Stimulated activated CD8-positive, alpha-beta memory T cell treated with anti-CD3 and anti-CD28 coated beads, Interleukin-2, amount 100 ng/mL, for 1 hour (primary cell): ENCODE measurements at places on chromosomes 4 and X.
A peak's percentile ranks its signal among the peaks of the same experiment; 100 is the strongest.

DNA sequence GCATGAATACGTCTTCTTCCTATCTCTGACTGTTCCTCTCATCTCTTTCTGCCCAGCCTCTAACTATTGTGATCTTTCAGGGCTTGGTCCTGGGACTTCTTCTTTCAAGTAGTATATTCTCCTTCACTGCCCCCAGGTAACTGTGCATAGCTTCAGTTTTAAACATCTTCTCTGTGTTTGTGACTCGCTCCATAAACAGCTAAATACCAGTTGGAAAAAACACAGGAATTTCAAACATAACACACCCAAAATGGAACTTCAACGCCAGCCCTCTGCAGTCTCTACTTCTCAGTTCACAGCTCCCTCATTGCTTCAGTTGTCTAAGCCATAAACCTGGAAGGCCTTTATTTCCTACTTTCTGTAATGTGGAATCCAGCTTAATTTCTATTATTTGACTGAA, 16.6 kb downstream of the TRIML2 start:
- no peak for DNase-seq

DNA sequence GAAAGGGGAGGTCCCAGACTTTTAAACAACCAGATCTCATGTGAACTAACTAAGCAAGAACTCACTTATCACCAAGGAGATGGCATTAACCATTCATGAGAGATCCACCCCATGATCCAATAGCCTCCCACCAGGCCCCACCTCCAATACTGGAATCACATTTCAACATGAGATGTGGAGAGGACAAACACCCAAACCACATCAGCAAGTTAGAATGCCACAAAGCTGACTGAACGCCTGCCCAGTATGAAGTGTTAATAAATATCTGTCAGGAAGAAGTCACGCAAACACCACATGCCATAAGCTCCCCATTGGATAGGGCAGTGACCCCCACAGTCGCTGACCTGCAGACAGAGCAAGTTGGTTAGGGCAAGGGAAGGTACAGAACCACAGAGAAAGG, 14.3 kb downstream of the SLC10A6 start:
- no peak for DNase-seq

- no peak for DNase-seq
Measured at GRCh38 chr4:13988353-13989305, 361.1 kb upstream of the BOD1L1 start.

DNA sequence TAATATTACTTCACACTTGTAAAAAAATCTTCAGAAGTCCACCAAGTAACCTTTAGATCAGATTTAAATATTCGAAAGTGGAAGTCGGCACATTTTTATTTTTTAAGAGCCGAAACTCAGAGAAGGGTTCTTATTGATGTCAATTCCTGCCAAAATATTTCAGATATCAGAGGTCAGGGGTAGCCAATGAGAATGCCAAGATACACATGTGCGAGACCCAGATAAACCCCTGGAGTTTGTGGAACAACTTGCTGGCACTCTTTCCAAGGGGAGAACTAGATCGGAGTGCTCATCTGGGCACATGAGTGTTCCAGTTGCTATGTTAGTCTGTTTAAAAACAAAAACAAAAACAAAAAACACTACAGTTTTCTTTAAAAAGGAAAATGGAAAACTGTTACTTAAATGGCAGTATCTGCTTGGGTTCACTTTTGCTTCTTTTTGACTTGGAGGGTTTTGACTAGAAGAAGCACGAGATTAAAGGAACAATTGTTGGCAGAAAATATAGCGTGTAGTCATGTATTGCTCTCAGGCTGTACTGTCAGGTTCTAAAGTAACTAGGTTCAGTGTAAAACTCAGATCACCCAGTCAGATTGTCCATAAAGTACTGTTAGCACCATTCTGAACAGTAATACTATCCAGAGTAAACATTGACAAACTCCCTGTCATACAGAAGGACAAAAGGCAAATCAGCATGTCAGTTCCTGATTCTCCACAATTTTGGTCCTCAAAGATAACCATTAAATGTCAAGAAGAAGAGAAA, 188.0 kb upstream of the PACRGL start:
- no peak for DNase-seq

DNA sequence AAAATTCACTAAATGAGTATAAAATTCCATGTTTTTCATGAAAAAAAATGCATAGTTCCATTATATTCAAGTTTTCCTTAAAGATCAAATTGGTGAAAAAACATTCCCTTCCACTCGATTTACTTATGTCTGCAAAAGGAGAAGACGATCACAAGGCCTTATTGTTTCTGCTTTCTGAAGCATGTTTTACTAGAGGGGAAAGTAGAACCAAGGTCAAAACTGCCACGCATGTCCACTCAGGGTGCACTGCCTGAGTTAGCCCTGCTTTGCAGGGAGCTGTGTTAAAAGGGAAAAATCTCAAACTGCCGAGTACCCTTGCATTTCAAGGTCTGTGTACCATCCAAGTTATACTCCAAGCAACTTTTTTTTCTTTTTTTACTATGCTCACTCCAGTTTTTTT, 57.2 kb downstream of the TRAPPC11 start:
- DNase-seq, result no peak

DNA sequence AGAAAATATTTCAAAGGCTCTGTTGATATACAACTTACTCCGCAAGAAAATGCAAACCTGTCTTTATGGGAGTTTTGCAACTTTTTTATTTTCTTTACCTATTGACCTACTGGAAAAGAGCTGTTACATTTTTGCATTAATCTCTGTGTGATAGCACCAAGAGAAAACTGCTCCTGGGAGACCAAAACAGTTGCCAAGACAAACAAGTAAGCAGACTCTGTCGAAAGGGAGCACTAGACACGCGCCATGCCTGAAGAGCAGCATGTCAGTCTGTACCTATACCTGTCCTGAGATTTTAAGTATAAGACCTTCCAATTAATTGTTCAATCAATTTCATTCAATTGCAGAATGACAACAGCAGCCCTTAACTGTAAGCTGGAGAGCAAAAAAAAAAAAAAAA, 56.0 kb upstream of the TECRL start:
- no peak for DNase-seq

- DNase-seq, result no peak
Measured at GRCh38 chr4:2472187-2472586, 3.3 kb downstream of the RNF4 start.

DNA sequence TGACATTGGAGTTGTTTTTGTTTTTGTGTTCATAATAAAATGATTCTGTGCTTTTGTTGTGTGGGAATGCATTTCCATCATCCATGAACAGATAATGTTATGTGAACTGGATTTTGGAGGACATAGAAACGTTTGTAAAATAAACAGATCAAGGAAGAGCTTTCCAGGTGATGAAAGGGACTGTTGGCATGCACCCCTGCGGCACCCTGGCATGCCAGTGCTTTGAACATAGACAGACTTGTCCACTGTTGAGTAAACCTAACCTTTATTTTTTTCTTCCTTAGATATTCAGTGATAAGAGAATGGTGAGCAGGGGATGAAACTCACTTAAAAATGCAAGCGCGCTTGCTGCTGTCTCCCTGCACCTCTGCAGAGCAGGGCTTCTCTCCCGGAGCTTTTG, 59.8 kb downstream of the TRAPPC11 start:
- DNase-seq, result no peak

- no peak for DNase-seq
Measured at GRCh38 chrX:34300871-34301270, 168.8 kb upstream of the FAM47A start.

GRCh38 chr4:184856277-184856609, 30.5 kb upstream of the ACSL1 start:
- DNase-seq, result no peak

- peak; percentile 16 for DNase-seq
Measured at GRCh38 chr4:5708449-5709206, at the start of gene EVC2. EVC2 (minus strand) TSS chr4:5708559; CDS start chr4:5708513, 46 bp downstream.

GRCh38 chr4:137661693-137662092, 129.4 kb upstream of the PCDH18 start:
- no peak for DNase-seq

DNA sequence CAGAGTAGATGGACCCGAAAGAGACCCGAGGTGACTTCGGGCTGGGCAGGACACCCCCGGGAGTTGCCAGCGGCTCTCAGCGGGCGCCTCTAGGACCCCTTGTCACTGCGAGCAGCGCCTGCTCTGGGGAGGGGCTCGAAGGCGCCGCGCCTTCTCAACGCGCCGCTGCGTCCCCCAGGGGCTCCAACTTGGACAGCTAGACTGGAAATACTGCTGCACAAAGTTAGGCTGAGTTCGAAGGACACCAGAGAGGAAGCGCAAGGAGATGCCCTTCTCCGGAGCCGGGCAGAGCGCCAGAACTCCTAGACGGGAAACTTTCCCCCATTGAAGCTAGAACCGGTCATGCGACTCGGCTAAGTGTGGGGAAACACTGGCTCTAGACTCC, 493 bp upstream of the KCNIP4 start:
- no peak for DNase-seq

GRCh38 chr4:112253382-112254000, 21.9 kb downstream of the AP1AR start:
- DNase-seq, result no peak

DNA sequence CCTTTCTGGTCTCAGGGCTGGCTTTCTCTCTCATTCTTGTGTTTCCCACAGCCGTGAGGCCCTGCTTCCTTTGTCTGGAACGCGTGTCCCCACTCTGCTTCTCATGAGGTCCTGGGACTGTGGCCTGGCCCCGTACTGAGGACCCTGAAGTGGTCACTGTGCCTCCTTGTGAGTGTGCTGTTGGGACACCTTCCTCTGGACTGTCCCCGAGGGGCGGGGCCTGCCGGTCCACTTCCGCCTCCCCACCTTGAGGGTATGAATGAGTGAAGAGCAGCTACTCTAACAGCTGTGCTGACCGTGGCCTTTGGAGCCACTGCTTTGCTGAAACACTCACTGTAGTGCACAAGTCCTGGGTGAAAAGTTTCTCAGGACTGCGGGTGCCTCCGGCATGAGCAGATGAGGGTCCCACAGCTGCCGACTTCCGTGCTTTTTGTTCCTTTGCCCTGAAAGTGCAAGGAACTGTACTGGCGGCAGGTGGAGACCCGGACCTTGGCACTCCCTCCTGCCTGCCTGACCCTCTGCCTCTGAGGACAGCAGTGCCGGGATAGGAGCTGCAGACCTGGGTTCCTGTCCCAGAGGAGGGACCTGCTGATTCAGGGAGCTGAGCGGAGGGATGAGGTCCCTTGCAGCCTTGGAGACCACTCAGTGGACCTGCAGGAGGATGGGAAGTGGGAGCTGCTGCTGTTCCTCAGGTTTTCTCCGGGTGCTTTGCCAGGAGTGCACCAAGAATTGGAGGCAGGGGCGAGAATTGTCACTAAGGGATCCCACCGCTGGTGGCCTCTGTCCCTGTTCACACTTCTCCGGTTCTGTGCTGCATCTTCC, 38.0 kb downstream of the HTT-AS start:
- DNase-seq, result no peak

GRCh38 chr4:13722649-13723048, 95.1 kb upstream of the BOD1L1 start:
- DNase-seq, result no peak

GRCh38 chrX:118726887-118727685, at the start of gene IL13RA1:
IL13RA1 (plus strand) TSS chrX:118727606; CDS start chrX:118727639, 33 bp downstream.
- no peak for DNase-seq

DNA sequence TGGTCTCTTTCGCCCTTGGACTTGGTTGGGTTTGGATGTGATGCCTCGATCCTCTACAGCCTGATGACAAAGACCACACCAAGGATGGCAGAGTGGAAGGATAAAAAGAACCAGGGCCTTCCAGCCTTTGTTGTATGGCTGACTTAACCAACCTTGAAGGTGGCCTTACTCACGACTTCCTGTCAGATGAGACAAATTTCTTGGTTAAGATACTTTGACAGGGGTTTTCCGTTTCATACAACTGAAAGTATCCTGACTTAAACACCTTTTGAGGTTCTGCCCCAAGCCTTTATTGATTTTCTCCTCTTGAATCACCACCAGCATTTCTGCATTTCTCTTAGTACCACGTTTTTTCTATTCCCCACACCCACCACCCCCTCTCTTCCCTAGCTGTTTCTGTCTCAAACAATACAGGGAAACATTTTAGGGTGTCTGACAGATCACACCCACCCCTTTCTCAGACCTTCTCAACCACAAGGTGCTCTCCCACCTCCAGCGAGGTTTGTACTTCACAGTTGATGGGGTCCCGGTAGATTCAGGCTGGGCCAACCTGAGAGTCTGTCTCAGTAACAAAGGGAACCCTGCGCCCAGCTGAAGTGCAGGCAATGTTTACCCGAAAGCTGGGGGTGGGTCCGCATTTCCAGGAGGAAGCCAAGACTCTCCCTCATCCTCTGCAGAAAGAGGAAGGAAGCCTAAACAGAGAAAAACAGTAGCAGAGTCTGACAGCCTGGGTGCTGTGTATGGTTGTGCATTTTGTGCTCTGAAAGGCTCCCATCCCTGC, 5.0 kb upstream of the TSPAN5 start:
- DNase-seq, result no peak

DNA sequence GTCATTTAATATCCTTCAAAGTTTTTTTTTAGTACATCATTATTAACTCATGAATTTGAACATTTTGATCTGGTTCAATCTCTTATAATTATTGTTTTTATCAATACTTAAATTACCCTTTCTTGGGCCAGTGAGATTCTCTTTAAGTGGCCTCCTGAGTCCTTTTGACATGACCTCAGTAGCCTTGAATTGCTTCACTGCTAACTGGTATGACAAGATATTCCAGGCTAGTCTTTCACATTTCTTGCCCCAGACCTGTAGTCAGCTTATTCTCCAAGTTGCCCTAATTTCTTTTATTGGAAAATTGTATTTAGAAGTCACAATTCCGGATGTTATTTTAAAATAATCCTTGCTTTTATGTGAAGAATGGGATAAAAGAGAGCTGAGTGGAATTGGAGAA, 35.4 kb upstream of the FBXW7 start:
- no peak for DNase-seq

DNA sequence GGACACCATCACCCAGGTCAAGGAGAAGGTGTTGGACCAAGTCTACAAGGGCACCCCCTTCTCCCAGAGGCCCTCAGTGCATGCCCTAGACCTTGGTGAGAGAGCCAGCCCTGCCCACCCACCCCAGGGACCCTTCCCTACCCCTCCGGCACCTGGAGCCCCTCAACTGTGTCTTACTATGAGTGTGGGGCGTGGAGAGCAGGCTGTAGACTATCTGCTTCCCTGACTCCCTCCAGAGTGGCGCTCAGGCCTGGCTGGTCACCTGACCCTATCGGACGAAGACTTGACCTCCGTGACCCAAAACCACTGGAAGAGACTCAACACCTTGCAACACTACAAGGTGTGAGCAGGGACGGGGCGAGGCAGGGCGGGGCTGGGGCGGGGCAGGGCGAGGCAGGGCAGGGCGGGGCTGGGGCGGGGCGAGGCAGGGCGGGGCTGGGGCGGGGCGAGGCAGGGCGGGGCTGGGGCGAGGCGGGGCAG, 4.7 kb upstream of the SRPK3 start:
- DNase-seq, result no peak

GRCh38 chr4:499567-499966, 557 bp downstream of the PIGG start:
- DNase-seq, result no peak

GRCh38 chr4:141913928-141914327, 277.5 kb downstream of the IL15 start:
- no peak for DNase-seq

- no peak for DNase-seq
Measured at GRCh38 chrX:97790850-97791249, 907.1 kb downstream of the RPA4 start.

GRCh38 chrX:17104433-17104832, 158.0 kb downstream of the REPS2 start:
- no peak for DNase-seq

- DNase-seq, result no peak
Measured at GRCh38 chr4:26192899-26193869, 127.6 kb upstream of the RBPJ start.

- no peak for DNase-seq
Measured at GRCh38 chr4:74109116-74109869, 10.3 kb upstream of the CXCL2 start.

- no peak for DNase-seq
Measured at GRCh38 chr4:967113-968104, 6.0 kb downstream of the DGKQ start.
